ENCODE measurements at places on chromosomes 6 and 20.

DNA sequence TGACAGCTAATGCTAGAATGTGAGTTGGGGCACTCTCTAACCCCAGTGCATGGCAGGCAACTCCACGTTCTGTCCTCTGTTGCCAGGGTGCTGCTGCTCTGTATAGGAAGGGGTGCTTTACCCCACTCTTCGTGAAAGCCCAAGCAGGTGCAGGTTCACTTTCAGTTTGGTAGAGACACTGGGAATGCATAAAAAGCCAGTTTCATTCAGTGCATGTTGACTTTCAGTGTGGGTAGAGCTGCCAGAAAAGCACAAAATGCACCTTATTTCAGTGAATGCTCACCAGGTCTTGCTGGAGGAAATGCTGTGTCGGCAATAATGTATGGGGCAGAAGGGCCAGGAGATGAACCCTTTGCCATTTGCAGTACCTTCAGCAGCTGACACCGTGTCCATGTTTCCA is 62.1 kb upstream of the ADGRB3 start:
- DNase-seq, result no peak

GRCh38 chr6:111210194-111210728 is 123.0 kb downstream of the SLC16A10 start:
- no peak for DNase-seq

GRCh38 chr6:40393641-40394040 is 193.5 kb downstream of the LRFN2 start:
- no peak for DNase-seq

- no peak for DNase-seq
Observed at GRCh38 chr20:12949429-12949980, 59.3 kb upstream of the SPTLC3 start.

- no peak for DNase-seq
Observed at GRCh38 chr6:139448051-139448649, 73.7 kb upstream of the CITED2 start.

- DNase-seq, result no peak
Observed at GRCh38 chr6:155155787-155156447, 107.9 kb upstream of the CLDN20 start.

GRCh38 chr20:49380337-49380780 is 102.1 kb downstream of the KCNB1 start:
- DNase-seq, result no peak

- peak; percentile 55 for DNase-seq
Observed at GRCh38 chr20:59153355-59153681, 10.3 kb upstream of the ZNF831 start.

GRCh38 chr6:41790045-41790444 is 2.6 kb downstream of the TOMM6 start:
- DNase-seq, result no peak

DNA sequence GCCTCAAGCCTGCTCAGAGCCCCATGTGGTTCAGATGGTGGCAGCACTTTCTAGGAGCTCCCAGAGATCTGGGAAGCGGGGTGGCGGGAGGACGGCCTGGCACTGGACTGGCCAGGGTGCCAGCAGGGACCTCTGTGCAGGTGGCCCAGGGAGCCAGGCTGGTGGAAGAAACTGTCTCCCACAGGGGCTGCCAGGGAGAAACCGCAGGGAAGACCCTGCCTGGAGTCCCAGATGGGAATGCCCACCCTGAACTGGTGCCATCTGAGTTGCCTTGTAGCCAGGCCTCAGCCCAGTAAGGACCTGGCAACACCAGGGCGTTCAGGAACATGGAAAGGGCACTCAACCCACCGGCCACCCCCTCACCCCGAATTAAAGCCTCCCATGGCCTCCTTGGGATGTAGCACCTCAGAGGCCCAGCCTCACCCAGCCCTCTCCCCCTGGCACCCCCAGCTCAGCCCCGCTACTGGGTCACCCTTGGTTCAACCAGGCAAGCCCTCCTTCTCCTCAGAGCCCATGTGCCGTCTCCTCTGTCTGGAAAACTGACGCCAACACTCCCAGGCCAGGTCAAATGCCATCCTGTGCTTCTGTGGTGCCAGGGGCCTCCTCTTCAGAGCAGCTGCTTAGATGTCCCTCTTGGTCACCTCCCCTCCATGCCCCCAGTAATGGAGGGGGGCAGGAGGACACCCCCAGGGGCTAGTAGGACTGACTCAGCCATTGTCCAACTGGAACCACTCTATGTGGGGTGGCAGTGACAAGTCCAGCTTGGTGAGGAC is 5.9 kb upstream of the C20orf144 start:
- no peak for DNase-seq

DNA sequence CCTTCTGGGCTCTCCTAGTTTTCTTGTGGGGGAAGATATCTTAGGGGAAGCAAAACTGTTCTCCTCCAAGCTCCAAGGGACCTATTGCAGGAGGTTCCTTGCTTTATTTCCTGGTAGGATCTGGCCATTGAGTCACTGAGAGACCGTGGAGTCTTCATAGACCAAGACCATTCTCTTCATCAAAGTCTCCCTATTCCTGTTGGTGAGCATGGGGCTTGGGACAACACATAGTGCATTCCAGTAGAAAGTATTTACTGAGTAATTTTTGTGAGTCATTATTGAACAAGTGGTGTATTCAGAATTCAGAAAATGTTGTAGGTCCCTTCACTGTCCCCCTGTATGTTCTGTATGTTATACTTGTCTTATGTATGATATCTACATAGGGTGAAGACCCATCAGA is 133.6 kb downstream of the CDH26 start:
- DNase-seq, result no peak

- no peak for DNase-seq
Observed at GRCh38 chr20:330233-331149, 5.1 kb downstream of the SOX12 start.

- no peak for DNase-seq
Observed at GRCh38 chr20:9981829-9982228, 53.0 kb upstream of the ANKEF1 start.

DNA sequence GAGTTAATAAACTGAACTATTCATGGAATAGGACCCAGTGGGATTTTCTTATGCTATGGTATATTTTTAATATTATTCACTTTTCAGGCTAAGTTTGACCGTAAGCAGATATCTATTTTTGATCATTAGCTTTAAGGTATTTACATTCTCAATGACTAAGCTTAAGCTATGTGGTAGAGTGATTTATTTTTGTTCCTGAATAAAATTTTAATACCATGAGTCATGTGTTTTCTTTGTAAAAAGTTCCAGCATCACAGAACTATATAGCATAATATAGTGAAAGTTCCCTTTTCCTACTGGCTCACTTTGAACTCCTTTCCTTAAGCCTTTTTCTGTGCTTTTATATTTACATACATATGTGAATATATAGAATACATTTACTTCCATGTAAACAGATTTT is 75.8 kb downstream of the BCKDHB start:
- no peak for DNase-seq

DNA sequence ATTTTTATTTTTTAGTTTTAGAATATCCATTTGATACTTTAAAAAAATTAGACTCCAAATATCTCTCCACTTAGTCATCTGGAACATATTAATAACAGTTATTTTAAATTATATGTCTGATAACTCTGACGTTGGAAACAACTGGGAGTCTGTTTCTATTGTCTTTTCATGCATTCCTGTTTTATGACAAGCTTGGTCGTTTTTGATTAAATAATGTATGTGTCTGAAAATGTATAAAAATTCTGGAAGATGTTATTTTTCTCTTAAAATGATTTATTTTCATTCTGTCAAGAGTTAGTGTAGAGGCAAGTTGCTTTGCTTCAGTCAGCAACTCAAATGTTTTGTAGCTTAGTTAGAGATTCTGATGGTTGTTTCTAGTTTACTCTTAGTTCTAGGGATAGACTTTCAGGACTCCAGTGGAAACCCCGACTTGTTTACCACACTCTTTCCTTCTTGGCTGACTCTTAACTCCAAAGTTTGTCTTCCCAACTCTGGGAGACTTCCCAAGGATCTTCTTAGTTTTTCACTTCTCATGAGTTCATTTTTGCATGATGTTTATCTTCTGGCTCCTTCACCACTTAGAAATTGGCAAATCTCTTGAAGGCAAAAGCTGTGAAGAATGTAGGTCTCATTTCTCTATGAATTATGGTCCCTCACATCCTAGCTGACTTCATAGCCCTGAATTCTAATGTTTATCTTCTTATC is 190.9 kb downstream of the LAMA2 start:
- no peak for DNase-seq

GRCh38 chr6:155154158-155154830 is 109.5 kb upstream of the CLDN20 start:
- no peak for DNase-seq

DNA sequence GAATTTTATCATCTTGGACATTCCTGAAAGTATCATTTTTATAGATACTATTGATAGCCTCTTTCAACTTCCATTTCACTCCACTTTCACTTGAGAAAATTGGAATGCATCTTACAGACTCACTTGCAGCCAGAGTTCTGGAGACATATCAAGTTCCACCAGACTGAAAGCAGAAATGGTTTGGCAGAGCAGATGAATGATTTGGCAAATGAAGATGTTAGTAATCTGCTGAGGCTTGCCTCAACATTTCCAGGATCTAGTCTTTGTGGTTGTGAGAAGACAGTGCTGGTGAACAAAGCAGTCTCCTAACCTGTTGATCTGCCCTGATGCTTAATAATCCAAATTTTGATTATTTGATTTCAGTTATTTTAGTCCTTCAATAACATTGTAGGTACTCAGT is 202.6 kb downstream of the TRDN start:
- DNase-seq, result no peak

GRCh38 chr6:90315354-90315950 is 18.8 kb upstream of the BACH2 start:
- no peak for DNase-seq

DNA sequence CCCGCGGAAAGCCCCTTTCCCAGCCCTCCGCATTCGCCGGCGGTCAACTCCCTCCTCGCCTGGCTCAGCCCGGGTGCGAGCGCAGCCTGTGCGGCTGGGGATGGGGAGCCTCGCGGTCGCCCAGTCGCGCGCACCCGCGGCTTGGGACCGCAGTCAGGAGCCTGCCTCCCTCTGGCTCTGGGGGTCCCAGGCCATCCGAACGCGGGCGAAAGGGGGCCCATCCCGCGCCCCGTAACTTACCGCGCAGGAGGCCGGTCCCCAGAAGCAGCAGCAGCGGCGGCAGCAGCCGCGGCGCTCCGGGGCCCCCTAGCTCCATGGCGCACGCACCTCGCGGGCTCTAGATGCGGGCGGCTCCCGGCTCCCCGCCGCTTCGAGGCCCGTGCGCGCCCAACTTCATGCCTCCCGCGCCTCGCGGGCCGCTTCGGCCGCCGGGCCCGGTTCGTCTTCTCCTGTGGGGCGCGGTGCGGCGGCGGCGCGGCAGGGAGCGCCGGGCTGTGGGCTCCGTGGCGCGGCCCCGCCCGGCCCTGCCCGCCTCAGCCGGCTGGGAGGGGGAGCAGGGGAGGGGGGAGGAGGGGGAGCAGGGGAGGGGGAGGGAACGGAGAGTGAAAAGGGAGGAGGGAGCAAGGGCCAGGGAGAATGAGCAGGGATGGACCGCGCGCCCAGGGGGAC is at the start of gene CHRNA4:
Gene CHRNA4 (minus strand): TSS at position 500 of the 669 bp plus-strand sequence. CDS start 184 bp downstream, at position 316.
- no peak for DNase-seq

DNA sequence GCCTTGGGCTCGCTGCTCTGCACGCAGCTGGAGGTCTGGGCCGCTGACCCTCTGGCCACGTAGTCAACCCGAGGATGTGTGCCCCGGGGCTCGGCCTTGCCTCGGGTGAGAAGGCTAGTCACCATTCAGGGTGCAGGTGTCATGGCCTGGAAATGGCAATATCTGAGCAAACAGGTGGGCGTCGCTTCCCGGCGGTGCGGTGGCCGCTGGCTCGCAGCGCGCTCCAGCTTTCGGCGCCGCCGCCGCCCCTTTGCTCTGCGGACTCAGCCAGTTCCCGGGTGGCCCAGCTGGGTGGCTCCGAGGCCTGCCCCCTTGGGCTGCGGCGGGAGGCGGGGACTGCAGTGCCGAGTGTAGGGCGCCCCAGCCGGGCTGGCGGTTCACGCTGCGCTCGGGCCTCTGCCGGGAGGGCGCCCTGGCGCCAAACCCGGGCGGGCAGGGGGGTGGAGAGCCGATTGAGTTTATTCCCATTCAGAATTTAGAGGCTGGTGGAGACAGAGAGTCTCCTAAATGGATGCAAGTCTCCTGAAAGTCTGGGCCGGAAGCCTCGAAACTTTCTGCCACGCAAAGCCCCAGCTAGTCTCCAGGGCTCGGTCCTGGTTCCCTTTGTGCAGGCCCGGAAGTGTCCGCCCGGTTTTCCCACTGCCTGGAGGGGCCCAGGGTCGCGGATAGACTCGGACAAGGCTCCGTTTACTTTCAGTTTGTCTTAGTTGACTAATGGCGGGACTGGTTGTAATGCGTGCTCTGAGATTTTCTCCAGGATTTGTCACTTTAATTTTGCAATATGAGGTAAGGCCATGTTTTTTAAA is 11.3 kb upstream of the TFAP2A start:
- DNase-seq, result no peak

- no peak for DNase-seq
Observed at GRCh38 chr20:9294041-9294440, 220.3 kb upstream of the LAMP5 start.

DNA sequence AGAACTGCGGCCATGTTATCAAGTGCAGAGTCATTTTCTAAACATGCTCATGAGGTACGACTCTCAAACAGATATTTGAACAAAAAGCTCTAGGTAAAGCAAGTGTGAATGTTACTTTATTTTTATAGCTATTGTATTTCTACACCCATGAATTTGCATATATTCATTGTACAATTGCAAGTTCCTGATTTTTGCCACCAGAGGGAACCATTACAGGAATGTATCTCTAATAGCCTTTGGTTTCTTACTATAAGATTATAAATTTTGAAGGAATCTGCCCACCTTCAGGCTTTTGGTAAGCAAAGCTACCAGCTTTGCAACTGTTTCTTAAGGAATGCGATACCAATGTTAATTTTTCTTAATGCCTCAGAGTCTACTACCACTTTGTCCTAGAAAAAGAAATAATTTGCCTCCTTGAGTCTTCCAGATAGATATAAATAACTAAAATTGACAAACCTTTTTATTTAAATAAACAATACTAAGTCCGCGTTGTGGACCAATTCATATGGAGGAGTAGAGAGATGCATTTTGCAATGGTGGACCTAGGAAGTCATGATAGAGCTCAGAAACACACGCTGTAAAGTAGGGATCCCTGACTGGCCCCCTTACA is 125.4 kb upstream of the SAMD5 start:
- no peak for DNase-seq

DNA sequence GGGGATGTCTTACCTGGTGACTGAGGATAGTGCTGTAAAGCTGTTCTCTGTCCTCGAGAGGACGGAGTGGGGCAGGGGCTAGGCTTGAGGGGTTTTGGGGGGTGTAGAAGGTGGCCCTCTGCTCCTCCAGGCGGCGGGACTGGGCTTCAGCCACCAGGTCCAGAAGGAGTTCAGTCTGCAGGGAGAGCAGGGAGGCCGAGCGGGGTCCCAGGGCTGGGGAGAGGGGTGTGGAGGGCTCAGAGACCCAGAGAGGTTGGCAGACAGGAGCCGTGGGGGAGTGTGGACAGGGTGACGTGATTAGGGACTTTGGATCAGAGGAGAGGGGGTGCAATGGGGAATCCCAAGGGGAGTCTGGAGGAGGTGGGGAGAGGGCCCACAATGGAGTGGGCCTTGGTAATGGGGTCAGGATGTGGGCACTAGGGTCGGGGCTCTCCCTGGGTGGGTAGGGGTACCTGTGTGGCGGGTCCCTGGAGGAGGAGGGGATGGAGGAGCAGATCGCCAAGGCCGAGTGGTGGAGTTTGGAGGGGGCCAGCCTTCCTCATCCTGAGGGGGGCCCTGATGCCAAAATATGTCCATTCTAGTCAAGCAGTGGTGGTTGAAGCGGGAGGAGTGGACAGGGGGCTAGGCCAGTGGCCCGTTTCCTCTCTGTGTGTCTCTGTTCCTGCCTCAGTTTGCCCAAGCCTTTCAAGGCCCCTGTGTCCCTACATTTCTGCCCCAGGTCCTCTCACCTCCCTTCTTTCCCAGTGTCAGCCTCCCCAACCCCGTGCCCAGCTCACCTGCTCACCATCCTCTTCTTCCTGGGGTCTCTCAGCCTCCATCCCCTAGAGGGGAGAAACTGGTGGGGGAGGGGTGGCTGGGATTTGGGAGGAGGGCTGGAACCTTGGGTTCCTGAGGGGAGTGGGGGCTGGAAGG is 491 bp downstream of the GPSM3 start:
- no peak for DNase-seq
